ENCODE measurements at places on chromosomes 1 and 21.

DNA sequence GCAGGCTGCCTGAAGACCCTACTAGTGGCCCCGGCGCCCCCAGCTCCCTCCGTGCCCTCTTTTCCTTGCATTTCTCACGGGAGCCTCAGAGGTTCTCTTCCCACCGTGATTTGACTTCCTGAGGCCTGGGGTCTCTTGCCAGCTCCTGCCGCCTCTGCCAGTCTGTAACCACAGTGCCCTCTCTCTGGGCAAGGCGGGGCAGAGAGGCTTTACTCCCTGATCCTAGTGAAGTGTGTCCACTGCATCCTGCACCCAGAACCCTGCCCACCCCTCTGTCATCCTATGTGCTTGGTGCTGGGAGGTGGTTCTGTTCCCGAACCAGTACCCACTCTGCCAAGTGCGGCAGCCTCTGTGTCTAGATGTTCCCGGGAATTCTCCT is 2.4 kb downstream of the ESPN start:
- DNase-seq = no peak

GRCh38 chr1:52904927-52905698 is 16.4 kb downstream of the ECHDC2 start:
- DNase-seq = no peak

- DNase-seq = no peak
These were observed 3.5 kb upstream of the SH3BGRL3 start for GRCh38 chr1:26276432-26276838.

DNA sequence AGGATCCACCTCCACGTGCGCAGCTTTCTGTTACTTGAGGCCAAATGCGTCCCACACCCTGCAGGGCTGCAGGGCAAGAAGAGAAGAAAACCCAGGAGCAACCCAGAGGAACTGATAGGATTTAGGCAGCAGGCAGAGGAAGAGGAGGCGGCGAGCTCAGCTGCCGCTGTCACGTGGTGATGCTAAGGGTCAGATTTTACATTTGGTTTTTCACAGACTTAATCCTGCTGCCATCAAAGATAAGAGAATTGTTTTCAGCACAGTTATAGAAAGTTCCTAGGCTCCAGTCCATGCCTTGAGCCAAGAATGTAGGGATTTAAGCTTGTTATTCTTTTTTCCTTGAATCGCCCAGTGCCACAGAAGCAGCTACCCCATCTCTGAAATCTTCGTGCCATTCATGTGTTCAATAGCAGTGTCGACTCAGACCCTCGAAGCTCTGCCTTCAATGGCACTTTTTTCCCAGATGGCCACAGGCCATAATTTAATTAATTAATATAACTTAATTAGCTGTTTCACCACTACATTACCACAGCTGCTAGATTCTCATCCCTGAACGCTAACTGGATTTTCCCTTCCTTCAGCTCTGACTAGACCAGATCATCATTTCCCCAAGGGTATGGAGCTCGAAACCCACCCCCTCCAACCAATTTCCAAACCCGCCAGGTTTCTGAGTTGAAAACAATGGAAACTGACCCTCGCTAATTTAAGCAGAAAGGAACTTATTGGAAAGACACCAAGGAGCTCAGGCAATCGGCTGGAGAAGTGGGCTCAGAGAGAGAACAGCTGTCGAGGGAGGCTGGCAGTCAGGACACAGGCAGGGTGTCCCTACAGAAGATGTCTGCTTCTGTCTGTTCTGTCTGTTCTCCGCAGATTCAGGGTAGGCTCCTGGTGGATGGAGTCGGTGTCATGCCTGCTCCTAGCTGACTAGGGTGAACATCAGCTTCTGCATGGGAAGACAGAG is 36.2 kb downstream of the LDLRAP1 start:
- DNase-seq = no peak

GRCh38 chr1:172394141-172394751 is 26.2 kb upstream of the C1orf105 start:
- peak; percentile 89 for DNase-seq
